ENCODE measurements at places on chromosomes 3 and 15. TPM values are rescaled to one million over a fixed set of nuclear protein-coding genes. Genes with fewer than 3 reads are reported as not detected.

SLC9C1 gene
- not detected for total RNA-seq

DNA sequence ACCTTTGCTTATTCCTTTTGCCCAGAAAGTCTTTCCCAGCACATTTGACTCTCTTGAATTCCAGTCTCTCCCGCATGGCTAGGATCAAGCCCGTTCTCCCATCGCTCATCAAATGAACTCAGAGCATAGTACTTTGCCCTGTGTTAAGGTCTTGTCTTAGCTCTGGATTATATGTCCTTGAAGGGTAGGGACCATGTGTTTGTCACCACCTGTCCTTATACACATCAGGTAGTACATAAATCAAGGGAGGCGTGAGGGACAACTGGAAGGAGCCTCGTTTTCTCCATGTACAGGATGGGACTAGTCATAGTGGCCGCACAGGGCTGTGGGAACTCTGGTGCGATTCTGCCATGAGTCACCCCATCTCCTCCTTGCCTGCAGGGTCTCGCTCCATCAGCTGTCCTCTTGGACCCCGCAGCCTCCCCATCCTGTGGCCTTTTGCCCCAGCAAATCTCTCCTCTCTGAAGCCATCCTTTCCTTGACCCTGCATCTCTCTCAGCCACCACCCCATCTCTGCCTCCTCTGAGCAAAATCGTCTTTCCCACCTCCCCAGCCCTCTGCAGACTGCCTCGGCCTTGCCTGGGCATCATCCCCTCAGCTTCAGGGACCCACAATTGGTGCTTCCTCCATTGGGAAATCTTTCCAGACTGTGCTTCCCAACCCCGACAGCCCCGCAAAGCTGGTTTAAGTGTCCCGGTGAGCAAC, 33.4 kb upstream of the RAB6B start:
- H3K27ac ChIP-seq: no peak overlapping the region
- no peak overlapping the region for H3K4me3 ChIP-seq
- H3K4me1 ChIP-seq: peaks cover 15% of the 10 kb centered on the region
- no peak for DNase-seq

FGF7 gene
- 0.20 TPM for total RNA-seq

DNA sequence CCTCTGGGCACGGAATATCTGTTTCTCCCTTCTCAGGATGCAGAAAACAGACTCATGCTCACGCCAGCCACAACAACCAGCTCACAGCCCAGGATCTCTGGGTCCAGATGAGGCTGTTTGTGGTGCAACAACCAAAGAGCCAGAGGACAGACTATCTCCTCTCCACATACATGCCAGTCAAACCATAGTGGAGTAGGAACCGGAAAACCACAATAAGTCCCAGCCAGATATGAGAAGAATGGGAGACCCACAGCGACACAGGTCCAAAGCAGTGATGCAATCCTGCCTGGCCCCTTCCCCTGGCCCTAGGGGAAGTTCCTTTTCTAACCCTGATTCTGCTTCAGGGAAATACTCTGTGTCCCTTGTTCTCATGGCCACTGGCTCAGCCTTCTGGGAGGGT, 27.6 kb downstream of the MEX3B start:
- no peaks in the 10 kb centered on the region for H3K36me3 ChIP-seq
- H3K27me3 ChIP-seq: peaks cover 16% of the 10 kb centered on the region
- no peak overlapping the region for H3K27ac ChIP-seq
- no peaks in the 10 kb centered on the region for H3K4me1 ChIP-seq

DNA sequence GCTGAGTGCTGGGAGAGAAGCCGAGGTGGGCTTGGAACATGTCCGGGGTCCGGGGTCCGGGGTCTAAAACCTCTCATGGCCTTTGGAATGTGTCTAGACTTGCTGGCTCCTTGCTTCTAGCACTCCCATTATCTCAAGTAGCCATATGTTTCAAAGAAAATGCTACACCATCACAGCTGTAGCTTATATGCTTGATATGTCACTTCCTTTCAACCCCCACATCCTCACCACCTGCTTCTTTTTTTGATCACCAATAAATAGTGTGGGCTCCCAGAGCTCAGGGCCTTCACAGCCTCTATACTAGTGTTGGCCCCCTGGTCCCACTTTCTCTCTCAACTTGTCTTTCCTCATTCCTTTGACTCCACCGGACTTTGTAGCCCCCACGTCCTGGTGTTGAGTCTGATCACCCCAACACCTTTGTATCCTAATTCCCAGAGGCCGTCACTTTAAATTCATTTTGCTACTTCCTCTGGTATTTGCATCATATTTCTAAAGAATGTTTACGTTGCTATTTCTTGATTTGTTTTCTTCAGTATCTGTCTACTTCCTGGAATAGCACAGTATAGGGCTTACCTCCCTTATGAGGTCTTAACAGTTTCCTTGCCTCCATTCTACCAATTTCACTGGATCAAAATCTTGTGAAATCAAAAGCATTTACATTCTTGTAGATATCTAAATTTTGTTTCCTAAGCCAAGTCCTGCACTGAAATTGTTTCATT, 71.9 kb upstream of the CHRNB4 start:
- peaks cover 2% of the 10 kb centered on the region for H3K4me1 ChIP-seq
- H3K27me3 ChIP-seq: peaks cover 6% of the 10 kb centered on the region
- no peak overlapping the region for H3K27ac ChIP-seq
- no peaks in the 10 kb centered on the region for H3K36me3 ChIP-seq
- no peak for DNase-seq
- no peak overlapping the region for H3K4me3 ChIP-seq

- H3K4me3 ChIP-seq: no peak overlapping the region
- no peak for DNase-seq
- peaks cover 3% of the 10 kb centered on the region for H3K36me3 ChIP-seq
These were observed 16.0 kb downstream of the ANKRD28 start for GRCh38 chr3:15781637-15782402.

- DNase-seq: no peak
- no peak within 1 kb of the TSS for H3K4me3 ChIP-seq
- H3K27me3 ChIP-seq: peaks cover 44% of the 10 kb centered on the region
- H3K27ac ChIP-seq: no peak within 1 kb of the TSS
These were observed at the start of gene PAK6 for GRCh38 chr15:40238532-40239403. PAK6 (plus strand) TSS chr15:40239063; CDS start chr15:40264786, 25,723 bp downstream.

All from T-cell (primary cell).